Non-pigmented ciliary epithelial cell (primary cell): ENCODE measurements at places on chromosomes 5 and 9.

GRCh38 chr5:77924081-77924480, 147.9 kb upstream of the TBCA start:
- no peak for DNase-seq

GRCh38 chr9:121646992-121647391, 4.4 kb upstream of the DAB2IP start:
- DNase-seq: no peak

GRCh38 chr5:164372892-164373291, 867.5 kb downstream of the MAT2B start:
- DNase-seq: no peak

GRCh38 chr5:42944989-42945388, 95.1 kb downstream of the ANXA2R start:
- DNase-seq: peak; percentile 89

DNA sequence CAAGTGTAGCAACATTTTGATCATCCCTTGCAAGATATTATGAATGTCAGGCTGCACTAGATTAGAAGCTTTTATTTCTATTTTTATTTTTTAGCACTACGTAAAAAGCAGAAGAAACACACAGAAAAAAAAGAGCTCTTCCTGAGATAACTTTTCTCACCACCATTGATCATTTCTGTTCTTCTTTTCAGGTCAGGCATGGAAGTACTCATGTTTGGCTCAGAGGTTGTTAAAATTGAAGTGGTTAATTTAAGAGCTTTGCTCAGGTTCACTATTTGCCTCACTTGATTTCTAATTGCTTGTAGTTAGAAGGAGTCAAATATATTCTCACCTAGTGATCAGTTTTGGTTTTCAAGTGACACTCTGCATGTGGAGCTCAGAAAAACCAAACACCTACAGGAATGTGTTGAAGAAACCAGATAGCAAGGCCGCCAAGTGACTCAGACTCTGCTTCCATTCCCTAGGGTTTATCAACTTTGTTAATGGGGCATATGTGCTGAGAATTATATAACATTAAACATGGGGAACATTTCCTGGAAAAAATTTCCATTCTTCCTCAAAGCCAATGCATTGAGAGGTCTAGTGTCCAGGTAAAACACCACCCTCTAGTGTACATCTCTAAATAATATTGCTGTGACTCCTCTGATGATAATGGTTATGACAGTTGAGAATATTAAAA, 679.8 kb downstream of the CETN3 start:
- no peak for DNase-seq

GRCh38 chr9:21569721-21570120, 87.6 kb upstream of the IFNE start:
- DNase-seq: no peak

DNA sequence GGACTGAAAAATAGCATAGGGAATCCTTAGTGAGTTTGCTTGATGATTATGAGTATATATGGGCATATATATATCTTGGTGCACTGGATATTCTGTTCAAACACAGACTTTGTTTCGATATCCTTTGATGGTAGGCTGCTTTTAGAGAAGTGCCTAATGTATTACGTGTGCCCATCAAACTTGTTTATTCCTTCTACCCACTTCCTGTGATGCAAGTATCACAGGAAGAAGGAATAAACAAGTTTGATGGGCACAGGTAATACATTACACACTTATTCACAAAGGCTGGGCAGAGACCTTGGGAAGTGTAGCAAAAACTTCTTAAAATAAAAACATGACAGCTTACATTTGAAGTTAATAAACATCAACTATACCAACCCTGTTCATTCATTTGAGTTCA, 364.2 kb downstream of the CHSY3 start:
- no peak for DNase-seq

GRCh38 chr5:51691538-51692079, 308.4 kb downstream of the ISL1 start:
- no peak for DNase-seq

GRCh38 chr5:143752165-143752850, 59.7 kb upstream of the HMHB1 start:
- no peak for DNase-seq

DNA sequence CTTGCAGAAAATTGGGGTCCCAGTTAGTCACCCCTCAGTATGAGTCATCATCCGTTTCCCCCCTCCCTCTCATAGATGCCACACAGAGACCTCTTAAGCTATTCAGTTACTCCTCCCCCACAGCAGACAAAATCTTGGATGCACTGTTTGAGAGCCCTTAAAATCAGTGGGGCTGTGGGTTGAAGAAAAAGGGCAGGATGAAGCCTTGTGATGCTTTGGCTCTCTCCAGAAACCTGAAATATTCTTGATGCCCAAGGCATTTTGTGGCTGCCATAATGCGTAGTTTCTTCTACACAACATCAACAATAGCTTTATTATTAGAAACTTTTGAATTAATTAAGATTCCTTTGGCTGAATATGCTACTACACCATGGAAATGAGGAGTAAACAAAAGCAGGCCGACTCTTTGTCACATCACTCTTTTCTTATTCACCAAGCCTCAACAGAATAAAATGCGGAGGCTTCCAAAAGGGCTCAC, 133.8 kb downstream of the MRPS30 start:
- no peak for DNase-seq

DNA sequence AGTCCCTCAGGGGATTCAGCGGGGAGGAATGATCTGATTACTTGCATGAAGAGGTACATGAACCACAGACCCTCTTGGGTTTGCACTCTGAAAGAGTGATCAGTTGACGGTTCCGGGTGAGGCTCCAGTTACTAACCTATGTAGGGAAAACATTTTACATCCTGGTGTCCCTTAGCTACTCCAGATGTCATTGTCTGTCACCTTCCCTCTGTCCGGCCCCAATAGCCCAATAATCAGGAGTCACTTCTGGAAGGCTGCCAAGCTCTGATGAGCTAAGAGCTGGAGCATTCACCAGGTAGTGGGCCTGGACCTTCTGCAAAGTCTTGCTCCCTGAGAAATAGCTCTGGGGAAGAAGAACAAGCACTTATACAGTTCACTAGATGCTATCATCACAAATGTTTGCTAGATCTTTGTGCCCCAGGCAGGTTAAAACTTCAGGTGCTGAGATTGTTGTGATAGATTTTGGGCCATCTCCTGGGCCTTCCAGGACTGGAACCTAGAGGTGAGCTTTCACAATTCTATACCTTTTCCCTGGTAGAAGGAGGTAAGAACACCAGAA, 64.5 kb downstream of the ENTREP1 start:
- DNase-seq: no peak

GRCh38 chr5:169006842-169007790, 293.8 kb downstream of the SLIT3 start:
- DNase-seq: no peak

GRCh38 chr9:21996438-21996837, 1.8 kb downstream of the CDKN2B-AS1 start:
- DNase-seq: no peak

- no peak for DNase-seq
Measured at GRCh38 chr9:98755006-98755618, 41.2 kb downstream of the ANKS6 start.

GRCh38 chr9:3346549-3346948, 179.3 kb downstream of the RFX3 start:
- DNase-seq: no peak

DNA sequence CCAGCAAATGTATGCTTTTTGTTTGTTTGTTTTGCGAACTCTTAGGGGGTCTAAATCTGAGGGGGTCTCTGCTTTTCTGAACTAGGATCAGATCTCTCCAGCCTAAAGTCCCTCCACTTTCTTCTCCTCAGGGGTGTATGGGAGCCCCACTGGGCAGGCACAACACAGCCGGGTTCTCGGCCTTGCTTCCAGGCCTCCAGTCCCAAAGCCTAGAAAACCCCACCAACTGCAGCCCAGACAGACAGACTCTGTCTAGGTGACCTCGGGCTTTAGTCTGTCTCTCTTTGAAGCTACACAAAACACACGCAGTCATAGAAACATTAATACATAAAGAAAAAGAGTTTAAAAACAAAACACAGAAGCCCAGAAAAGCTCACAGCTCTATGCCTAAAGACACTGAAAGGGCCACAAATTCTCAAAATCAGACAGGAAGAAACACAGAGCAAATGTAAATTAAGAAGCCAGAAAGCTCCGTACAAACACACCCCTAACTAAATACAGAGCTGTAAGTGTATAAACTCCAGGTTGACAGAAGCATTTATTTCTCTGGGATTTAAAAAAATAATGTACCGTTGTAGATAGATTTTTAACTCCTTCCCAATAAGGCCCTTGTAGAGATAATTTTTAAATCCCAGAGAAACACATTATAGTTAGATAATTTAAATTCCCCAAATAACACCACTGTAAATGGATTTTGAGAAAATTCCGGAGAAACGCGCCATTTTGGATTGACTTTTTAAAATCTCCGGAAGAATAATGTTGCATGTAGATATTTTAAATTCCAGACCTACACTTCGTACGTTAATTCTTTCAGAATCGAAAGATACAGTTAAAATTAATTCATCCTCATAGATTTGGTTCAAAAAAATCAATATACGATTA, 2.0 kb downstream of the PITX1 start:
- DNase-seq: no peak

GRCh38 chr5:148457183-148457620, 73.4 kb downstream of the FBXO38 start:
- no peak for DNase-seq

GRCh38 chr9:105054491-105054890, 126.5 kb upstream of the ABCA1 start:
- no peak for DNase-seq

GRCh38 chr9:3968891-3969290, 331.0 kb downstream of the GLIS3 start:
- DNase-seq: no peak

DNA sequence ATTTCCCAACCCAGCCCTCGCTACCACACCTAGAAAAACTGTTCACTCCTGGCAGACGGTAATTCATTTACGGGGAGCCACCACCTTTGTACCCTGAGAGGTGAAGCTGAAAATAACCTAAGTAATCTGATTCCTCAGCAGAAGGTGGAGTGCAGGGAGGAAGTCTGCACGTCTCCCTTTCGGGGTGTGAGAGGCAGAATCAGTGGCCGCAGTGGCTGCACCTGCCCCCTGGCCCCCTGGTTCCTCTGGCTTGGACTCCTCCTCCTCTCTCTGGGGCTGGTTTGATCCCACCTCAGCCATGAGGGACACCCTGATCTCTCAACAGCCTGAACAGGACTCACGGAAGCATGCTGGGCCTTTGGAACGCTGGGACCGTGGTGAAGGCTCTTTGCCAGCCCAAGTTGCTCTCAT, 10.5 kb downstream of the TMEM174 start:
- no peak for DNase-seq

DNA sequence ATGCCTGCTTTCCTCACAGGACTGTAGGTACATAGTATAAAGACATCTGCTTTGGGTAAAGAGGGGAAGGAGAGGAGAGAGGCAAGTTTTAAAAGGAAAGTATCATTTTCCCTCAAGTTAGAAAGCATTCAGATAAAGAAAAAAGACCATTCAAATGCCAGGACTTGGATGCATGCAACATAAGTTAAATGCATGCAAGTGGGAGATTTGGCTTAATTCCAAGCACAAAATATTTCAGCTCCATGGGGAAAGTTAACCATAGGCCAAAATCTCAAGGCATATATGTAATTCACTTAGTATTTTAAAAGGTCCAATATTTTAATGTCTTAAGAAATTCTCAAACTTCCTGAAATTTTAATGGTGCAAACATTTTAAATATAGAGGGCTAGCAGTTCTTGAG, 36.4 kb downstream of the POU5F2 start:
- no peak for DNase-seq

- peak; percentile 48 for DNase-seq
Measured at GRCh38 chr5:53331463-53331862, 149.0 kb upstream of the FST start.
